ENCODE measurements at places on chromosomes 5 and 9. TPM values are rescaled to one million over a fixed set of nuclear protein-coding genes. Genes with fewer than 3 reads are reported as not detected.

The PCDHB8 gene
- 7.7 TPM for total RNA-seq

The IL33 gene
- 8.6 TPM for total RNA-seq

The OBP2B gene
- total RNA-seq, result not detected

The NR2F1 gene
- total RNA-seq, result 53.8 TPM

The PCSK5 gene
- 15.5 TPM for total RNA-seq

The HAPLN1 gene
- 5.7 TPM for total RNA-seq

The APBA1 gene
- 24.9 TPM for total RNA-seq

The ACTBL2 gene
- total RNA-seq, result not detected

The PCDHA12 gene
- 11.0 TPM for total RNA-seq

The ADAMTS12 gene
- 1.2 TPM for total RNA-seq

The SPATA31E1 gene
- not detected for total RNA-seq

The PLPP7 gene
- 6.1 TPM for total RNA-seq

The RABEPK gene
- 25.7 TPM for total RNA-seq

DNA sequence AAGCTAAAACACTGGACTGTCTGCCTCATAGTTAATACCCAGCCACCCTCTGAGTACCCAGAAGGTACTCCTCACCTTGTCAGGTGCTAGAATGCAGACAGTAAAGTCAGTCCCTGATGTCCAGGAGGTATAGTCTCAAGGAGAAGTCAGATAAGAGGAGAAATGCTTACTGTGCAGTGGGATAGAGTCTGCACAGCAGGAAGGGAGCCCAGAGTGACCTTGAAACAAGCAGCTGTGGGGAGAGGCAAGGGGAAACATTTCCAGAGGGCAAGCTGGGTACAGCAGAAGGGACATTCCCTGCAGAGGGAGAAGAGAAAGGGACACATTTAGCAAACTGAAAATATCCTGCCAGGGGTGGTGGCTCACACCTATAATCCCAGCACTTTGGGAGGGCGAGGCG is 122.7 kb downstream of the GCNT1 start:
- DNase-seq, result no peak

GRCh38 chr9:134373953-134374300 is 47.7 kb downstream of the RXRA start:
- DNase-seq, result no peak

DNA sequence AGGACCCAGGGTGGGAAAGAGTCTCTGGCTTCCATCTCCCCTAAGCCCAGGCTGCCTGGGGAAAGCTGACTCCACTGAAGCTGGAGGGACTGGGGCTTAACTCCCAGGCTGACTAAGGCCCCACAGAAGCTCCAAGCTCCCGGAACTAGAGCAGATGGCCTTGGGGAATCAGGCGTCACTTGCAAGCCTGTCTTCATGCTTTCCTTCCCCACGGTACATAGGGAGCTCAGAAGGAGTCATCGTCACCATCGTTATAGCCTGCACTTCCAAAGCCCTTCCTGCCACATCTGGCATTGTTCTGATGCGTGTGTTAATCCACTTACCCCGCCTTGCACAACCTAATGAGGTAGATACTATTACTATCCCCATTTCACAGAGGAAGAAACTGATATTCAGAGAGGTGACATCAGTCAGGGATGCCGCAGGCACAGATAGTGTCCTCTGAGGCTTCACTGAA is 11.5 kb downstream of the AQP3 start:
- DNase-seq, result no peak

- DNase-seq, result no peak
Measured at GRCh38 chr5:172450861-172451695, 3.2 kb downstream of the SH3PXD2B start.

DNA sequence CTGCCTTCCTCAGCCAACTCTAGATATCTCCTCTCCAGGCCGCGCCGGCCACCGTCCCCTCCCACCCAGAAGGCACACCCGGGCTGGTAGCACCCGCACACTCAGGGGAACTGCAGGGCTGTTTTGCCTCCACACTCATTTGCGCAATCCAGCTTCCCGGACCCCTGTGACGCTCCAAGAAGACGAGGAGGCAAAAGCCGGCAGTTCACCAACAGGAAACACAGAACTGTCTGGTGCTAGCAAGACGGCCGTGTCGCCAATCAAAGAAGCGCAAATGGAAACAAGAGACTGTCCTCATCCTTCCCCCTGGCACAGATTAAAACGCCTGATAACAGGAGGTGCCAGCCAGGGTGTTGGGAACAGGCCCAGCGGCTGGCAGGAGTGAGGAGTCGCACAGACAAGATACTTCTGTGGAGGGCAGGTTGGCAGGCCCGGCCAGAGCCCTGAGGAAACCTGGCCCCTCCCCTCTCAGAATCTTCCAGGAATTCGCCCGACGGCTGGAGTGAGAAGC is 7.8 kb downstream of the AGPAT2 start:
- no peak for DNase-seq

DNA sequence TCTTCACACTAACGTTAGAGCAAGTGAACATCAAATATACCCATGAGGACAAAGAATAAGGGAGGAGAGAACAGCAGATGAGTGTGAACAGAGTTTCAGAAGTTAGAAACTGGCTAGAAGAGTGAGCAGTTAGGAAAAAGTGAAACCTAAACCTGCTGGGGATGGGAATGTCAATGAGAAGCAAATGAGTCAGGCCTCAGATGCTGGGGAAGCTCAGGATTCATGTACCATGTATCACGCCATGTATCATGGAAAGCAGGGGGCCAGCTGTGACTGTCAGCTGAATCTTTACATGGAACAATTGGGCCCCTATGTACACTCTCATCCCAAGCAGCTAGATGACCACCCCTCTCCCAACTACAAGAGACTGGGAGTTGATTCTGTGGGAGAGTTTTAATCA is 16.2 kb downstream of the GDF9 start:
- no peak for DNase-seq

- DNase-seq, result no peak
Measured at GRCh38 chr5:173499471-173500212, 116.8 kb downstream of the BOD1 start.

DNA sequence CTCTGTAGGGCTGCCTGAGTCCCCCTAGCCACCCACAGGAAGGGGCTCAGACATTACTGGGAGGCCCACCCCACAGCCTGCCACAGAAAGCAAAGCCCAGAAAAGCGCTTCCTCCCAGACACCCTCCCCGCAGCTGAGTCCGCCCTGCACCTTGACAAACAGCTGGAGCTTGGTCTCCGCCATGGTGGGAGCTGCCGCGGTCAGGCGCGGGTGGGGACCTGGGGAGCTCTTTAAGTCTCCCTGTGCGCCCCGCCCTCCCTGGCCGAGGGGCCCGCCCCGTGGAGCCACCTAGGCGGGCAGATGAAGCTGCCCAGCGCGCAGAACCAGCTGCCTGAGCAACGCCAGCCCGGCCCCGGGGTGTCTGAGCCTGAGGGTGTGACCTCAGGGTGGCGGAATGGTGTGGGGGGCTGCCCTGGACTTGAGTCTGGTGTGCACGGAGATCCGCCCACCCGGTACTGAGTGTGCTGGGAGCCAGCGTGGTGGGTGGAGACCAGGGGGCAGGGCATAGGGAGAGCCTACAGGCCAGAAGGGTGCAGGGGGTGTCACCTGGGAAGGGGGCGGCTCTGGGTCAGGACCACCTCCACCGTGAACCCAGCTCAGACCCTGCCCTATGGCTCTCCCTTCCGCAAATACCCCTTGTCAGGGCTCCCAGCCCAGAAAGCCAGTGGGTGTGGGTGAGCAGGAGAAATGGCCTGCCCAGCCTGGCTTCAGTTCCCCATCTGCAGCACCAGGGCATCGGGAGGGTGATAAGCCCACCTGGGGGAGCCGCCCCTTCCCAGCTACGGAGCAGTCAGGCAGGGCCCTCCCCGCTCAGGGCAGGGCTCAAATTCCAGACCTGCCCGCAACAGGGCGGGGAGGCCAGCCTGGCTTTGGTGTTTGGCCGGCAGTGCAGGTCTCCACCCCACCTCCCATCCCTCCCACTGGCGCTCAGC is at the start of gene CLIC3:
CLIC3 (minus strand) TSS at position 208 of the 932 bp plus-strand sequence; CDS start at position 183, 25 bp downstream.
- no peak for DNase-seq

DNA sequence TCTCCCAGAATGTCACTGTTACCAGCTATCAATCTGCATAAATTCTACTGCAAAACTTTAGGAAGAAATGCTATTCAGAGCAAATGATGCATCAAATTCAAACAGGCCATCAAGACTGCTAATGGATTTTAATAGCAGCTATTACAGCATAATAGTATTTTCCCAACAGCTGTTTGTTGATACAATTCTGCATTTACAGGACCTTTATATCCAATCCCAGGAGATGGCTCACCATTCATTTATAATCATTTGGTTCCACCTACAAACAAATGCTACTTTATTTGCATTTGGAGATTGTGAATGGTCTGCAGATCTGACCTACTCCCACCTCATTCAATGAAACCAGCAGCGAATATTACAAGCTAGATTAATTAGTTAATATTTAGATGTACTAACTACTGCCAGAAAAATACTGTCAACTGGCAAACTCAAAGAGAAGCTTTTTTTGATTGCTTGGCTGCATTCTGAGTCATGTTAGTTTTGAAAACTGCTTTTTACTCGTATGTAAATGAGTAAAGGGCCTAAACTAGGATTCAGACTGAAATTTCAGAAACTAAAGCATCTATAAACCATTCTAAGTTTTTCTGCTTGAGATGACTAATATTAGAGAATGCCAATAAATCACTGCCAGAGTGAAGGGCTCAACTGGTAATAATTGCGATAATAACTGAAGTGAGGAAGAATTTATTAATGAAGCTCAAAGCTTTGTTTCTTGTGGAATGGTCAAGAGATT is 7.1 kb upstream of the PCA3 start:
- no peak for DNase-seq

DNA sequence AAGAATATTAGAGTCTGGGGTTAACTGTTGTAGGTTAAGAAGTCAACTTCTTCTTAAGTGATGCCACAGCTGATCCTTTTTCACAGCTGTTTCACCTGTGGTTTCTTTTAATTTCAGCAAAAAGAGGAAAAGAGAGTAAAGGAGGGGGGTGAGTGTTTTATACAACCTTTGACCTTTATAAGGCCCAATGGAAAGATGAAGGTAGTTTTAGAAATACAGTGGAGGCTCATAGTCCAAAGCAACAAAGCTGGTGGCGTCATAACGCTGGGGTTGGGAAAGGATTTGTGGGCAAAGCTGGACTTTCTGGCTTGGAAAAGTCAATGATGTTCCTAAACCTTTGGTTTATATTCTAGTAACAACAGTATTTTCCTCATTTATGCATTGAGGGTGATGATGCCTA is 49.5 kb downstream of the RCL1 start:
- DNase-seq, result no peak

GRCh38 chr5:115475788-115476187 is 68.8 kb downstream of the FEM1C start:
- DNase-seq, result no peak

- DNase-seq, result no peak
Measured at GRCh38 chr5:111367115-111367514, 142.9 kb downstream of the CAMK4 start.

DNA sequence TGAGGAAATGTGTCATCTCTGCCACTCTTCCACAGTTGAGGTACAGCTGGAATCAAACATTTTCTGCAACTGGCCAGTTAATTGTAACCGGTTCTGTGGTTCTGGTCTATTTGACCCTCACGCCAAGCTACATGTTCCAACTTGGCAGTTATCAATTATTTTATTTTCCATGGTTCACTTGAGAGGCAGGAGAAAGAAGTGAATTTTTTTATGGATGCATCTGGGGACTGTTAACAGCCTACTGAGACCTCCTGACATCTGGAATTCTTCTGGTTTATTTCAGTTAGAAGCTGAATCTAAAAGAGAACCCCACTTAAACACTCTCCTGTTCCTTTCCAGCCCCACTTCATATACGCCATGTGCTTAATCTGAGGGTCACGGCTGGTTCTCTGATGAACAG is 372.3 kb downstream of the DNAH5 start:
- DNase-seq, result no peak

GRCh38 chr5:159752622-159753275 is 163.5 kb upstream of the ADRA1B start:
- DNase-seq, result no peak

DNA sequence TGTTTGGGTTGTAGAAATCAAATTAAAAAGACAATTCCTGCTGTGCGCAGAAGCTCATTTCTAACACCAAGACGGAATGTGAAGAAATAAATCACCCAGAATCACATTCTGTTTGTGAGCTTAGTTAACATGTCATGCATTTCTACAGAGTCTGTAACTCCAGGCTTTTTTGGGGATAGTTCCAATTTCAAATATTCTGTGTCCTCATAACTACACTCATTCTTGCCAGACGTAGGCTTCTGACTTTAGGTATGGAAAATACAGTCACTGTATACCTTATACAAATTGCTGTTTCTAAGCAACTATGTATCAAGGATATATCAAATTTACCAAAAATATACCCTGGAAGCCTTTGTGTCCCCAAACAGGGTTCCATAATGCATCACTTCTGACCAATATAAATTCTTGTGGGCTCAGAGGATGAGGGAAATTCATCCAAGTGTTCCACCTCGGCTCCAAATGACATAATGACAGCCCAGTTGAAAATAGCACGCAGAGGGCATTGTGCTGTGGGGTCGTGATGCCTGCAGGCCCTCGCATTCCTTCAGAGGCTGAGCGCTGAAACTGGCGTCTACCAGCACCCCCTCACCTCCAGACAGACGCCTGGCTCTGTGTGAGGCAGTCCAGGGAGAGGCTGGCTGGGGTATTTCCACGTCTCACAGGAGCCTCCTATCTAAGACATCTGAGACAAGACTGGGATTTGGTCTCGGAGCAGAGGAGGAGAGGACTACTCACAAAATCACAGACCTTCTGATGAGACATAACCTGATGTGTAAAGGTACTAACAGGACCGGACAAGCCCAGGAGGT is 79.8 kb downstream of the KLF4 start:
- DNase-seq, result no peak

- no peak for DNase-seq
Measured at GRCh38 chr9:95733741-95734666, 141.5 kb upstream of the ERCC6L2 start.

DNA sequence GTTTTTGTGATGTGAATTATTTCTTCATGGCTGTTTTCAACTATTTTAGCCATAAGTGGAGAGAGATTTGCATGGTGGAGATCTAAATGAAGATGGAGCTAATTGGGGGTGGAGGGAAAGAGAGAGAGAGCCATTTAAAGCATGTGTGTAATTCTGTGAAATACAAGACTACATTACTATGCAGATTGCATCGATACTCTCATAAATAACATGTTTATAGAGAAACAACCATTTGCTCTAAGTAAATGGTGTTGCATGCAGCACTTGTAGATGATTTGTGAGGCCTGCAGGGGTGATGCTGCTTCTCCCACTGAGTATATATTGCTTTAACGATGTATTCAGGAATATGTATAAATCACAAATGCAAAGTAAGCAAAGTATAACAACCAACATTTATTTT is 270.2 kb upstream of the RIOK2 start:
- no peak for DNase-seq

GRCh38 chr9:130575514-130575913 is 3.9 kb upstream of the FUBP3 start:
- no peak for DNase-seq

GRCh38 chr5:139138809-139139208 is 59.4 kb downstream of the SIL1 start:
- DNase-seq, result no peak

Measured in frontal cortex (tissue), 4 donors.